ENCODE measurements at places on chromosomes 13 and 19. TPM values are rescaled to one million over a fixed set of nuclear protein-coding genes. Genes with fewer than 3 reads are reported as not detected.

The C19orf67 gene
- total RNA-seq = not detected

The STXBP2 gene
- 4.5 TPM for total RNA-seq

- no peak for DNase-seq
Observed at GRCh38 chr19:45547211-45547770, 37.3 kb downstream of the OPA3 start.

The CEACAM8 gene
- total RNA-seq = not detected

The LILRB1 gene
- total RNA-seq = 1.5 TPM

The SYCN gene
- total RNA-seq = not detected

- no peak for DNase-seq
Observed at GRCh38 chr19:39708594-39708993, 4.3 kb downstream of the LGALS14 start.

- DNase-seq = no peak
Observed at GRCh38 chr19:48966541-48967345, 1.6 kb downstream of the FTL start.

The RFXAP gene
- total RNA-seq = 4.2 TPM

- DNase-seq = no peak
Observed at GRCh38 chr13:39401756-39402155, 201.2 kb downstream of the LHFPL6 start.

The LRRC8E gene
- 0.44 TPM for total RNA-seq

The SELENOV gene
- not detected for total RNA-seq

DNA sequence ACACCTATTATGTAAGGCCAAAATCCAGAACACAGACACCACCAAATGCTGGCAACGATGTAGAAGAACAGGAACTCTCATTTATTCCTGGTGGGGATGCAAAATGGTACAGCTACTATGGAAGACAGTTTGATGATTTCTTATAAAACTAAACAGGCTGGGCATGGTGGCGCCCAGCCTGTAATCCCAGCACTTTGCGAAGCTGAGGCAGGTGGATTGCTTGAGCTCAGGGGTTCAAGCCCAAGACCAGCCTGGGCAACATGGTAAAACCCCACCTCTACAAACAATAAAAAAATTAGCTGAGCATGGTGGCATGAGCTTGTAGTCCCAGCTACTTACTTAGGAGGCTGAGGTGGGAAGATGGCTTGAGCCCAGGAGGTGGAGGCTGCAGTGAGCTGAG, 98.3 kb downstream of the TUBA3C start:
- no peak for DNase-seq

DNA sequence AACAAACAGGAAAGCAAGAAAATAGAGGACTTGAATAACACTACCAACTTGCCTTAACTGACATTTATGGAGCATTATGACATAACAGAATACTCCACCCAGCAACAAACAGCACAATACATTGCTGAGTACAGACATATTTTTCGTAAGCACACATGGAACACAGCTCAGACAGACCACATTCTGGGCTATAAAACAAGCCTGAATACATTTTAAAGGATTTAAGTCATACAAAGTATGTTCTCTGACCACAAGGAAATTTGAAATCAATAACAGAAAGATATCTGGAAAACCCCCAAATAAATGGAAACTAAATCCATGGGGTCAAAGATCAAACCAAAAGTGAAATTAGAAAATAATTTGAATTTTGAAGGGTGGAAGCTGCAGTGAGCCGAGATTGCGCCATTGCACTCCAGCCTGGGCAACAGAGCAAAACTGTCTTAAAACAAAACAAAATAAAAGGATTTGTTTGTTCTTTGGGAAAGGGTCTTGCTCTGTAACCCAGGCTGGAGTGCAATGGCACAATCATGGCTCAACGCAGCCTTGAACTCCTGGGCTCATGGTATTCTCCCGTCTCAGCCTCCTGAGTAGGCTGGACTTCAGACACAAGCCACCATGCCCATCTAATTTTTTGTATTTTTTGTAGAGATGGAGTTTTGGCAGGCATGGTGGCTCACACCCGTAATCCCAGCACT, 5.6 kb downstream of the ZDHHC20 start:
- no peak for DNase-seq

GRCh38 chr13:27613628-27614027, 6.7 kb downstream of the LNX2 start:
- DNase-seq = no peak

DNA sequence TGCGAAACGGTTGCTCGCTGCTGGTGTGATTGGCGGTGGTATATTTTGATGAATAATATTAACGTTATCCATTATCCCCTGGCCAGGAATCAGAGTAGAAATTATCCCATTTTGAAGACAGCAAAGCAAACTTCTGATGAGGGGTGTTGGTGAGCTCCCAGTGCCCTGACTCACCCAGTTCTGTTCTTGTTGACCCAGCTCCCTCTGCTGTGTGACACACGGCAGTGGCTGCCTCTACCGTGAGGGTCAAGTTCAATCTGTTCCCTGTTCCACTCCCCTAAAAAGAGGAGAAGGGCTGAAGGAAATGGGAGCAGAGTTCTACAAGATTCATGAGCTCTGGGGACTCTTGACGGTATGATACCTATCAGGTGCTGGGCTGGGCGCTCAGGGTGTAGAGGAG, 2.0 kb downstream of the CAMSAP3 start:
- DNase-seq = no peak

GRCh38 chr19:32238076-32238475, 107.3 kb upstream of the ZNF507 start:
- DNase-seq = no peak

DNA sequence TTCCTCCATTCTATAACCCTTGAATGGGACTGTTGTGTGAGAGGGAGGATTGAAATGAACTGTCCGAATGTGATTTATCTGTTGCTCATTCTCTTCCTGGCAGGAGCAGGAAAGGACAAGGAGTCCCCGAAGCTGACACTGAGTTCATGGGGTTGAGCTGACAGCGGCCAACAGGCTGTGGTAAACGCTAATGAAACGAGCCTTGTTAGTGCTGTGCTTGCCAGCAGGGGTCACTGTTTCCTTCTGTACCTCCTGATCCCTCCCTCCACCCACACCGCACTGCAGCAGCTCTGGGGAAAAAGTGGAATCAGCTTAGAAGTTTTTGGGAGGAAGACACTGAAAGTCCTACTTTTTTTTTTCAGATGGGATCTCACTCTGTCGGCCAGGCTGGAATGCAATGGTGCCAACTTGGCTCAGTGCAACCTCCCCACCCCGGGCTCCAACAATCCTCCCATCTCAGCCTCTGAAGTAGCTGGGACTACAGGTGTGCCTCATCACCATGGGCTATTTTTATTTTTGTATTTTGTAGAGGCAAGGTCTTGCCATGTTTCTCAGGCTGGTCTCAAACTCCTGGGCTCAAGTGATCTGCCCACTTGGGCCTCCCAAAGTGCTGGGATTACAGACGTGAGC, 6.7 kb upstream of the ZNF761 start:
- DNase-seq = peak; percentile 70

DNA sequence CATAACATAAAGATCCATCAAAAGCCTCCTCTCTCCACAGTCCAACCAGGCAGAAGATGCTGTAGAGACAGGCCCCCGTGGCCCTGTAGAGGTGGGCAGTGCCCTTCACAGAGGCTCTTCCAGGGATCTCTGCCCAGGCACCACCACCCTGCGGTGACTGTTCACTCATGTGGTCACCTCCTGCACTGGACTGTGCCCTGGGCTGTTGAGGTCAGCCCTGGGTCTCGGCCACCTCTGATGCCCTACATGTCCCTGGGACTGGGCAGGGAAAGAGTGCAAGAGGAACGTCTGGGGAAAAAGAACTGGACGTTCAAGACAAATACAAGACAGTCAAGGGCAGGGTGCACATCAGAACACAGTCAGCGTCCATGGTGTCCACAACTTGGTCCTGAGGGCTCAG, 22.3 kb downstream of the PEPD start:
- DNase-seq = no peak

The EBI3 gene
- 0.49 TPM for total RNA-seq
